Activated naive CD8-positive, alpha-beta T cell treated with anti-CD3 and anti-CD28 coated beads, Interleukin-2, amount 10 ng/mL, durations not matched to agents 7 days and 5 days (primary cell): ENCODE measurements at places on chromosomes 1 and 21. TPM values are rescaled to one million over a fixed set of nuclear protein-coding genes. Genes with fewer than 3 reads are reported as not detected.

DNA sequence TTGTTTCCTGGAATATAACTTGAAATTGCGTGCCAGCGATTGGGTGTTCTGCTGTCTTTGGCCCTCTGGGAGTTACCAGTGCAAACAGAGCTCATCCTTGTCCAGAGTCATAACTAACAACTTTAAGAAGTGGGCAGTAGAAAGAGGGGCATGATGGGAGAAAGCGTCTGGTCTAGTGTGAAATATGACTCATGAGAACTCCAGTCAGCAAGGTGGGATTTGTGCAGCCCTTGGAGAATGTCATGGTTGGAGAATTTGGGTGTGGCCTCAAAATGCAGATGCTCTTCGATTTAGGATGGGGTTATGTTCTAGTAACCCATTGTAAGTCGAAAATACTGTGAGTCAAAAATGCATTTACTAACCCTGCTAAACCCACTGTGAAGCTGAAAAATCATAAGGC, 12.9 kb downstream of the ATP1B1 start:
- H3K4me3 ChIP-seq: no peak overlapping the region
- DNase-seq: no peak
- peaks cover 29% of the 10 kb centered on the region for H3K36me3 ChIP-seq
- H3K27ac ChIP-seq: no peak overlapping the region
- H3K27me3 ChIP-seq: no peaks in the 10 kb centered on the region

DNA sequence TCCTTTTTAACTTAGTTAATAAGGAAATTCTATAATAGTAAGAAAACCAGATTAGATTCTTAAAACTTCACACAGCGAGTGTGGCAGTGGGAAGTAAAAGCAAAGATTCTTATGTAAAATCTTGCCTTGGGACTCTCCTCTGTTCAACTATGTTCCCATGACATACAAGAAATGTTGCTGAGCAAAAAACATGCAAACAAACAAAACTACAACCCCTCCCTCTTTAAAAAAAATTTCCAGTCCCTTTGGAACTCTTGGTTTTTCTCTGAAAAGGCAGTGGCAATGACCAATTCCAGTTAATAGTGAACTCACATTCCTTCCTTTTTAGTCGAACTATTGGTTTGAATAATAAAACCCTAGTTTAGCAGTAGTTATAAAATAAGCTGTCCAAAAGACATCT, 453.1 kb upstream of the ZRANB2 start:
- no peak for DNase-seq
- H3K27ac ChIP-seq: no peak overlapping the region
- no peaks in the 10 kb centered on the region for H3K4me1 ChIP-seq
- H3K27me3 ChIP-seq: no peaks in the 10 kb centered on the region
- no peak overlapping the region for H3K4me3 ChIP-seq
- no peaks in the 10 kb centered on the region for H3K36me3 ChIP-seq

DNA sequence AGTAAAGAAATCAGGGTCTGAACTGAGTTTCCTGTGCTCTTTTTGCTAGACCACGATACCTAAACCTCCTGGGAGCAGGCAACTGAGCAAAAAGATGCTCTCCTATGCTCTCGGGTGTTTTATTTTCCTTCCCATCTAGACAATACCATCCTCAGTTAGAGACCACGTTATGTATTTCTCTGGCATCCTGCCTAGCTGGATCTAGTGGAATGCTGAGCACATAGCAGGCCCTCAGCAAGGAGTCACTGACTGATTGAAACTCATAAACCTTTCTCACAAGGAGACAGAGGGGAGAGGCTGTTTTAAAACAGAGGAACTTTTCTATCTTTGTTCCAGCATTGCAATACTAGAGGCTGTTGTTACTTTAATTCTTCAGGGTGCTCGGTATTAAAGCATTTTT, 168.0 kb downstream of the CYYR1 start:
- DNase-seq: no peak
- H3K36me3 ChIP-seq: no peaks in the 10 kb centered on the region
- H3K4me3 ChIP-seq: no peak overlapping the region
- H3K4me1 ChIP-seq: peaks cover 9% of the 10 kb centered on the region
- no peaks in the 10 kb centered on the region for H3K27me3 ChIP-seq
- H3K27ac ChIP-seq: no peak overlapping the region

DNA sequence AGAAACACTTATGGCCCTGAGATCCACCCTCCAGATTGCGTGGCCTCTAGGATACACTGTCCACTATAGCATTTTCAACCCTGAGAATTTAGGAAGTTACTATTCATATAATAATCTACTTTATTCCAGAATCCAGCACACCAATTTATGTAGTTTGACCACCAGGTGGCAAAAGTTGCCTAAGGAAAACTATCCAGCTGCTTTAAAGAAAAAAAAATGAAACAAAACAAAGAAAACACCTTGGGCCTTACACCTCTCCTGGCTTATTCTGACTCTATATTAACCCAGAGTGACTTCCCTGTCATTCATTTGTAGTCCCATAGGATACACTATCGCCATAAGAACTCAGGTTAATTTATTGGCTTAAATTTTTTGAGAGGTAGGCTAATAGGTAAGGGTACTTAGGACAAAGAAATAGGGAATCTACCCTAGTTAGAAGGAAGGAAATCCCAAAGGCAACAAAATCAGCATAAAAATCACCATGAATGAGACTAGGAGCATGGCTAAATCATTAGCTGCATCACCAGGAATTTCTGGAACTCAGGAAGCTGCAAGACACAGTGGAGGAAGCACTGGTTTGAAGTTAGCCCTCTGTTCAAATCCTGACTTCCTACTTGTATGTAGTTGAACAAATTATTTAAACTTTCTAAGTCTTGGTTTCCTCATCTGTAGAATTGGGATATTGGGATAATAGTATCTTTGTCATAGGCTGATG, 107.5 kb downstream of the SPAG17 start:
- no peaks in the 10 kb centered on the region for H3K27me3 ChIP-seq
- DNase-seq: no peak
- peaks cover 3% of the 10 kb centered on the region for H3K4me1 ChIP-seq
- H3K4me3 ChIP-seq: no peak overlapping the region
- no peak overlapping the region for H3K27ac ChIP-seq

- H3K27me3 ChIP-seq: no peaks in the 10 kb centered on the region
- peaks cover 5% of the 10 kb centered on the region for H3K36me3 ChIP-seq
- DNase-seq: peak; percentile 43
- peak overlapping the region; percentile 80 for H3K27ac ChIP-seq
- peaks cover 37% of the 10 kb centered on the region for H3K4me1 ChIP-seq
- H3K4me3 ChIP-seq: peak overlapping the region; percentile 63
These were observed 101.1 kb upstream of the JUN start for GRCh38 chr1:58884706-58885661.

GRCh38 chr1:157540160-157540748, 12.1 kb downstream of the FCRL5 start:
- no peak overlapping the region for H3K4me3 ChIP-seq
- no peak overlapping the region for H3K27ac ChIP-seq
- no peaks in the 10 kb centered on the region for H3K4me1 ChIP-seq
- H3K27me3 ChIP-seq: peaks cover 10% of the 10 kb centered on the region

DNA sequence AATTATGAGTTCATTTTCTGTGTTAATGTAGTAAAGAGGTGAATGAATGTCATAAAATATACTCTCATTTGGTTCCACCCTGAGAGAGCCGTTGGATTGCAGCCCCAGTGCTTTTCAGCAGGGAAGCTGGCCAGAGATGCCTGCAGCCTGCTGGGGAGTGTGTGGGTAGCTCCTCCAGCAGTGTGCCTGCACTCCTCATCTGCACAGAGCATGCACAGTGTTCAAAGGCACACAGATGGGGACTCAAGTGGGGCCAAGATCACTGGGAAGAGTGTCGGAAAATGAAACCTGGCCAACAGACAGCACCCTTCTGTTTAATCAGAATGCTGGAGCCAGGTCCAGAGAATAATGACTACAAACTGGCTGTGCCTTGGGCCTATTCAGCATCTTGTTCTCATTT, 206.8 kb downstream of the ST6GALNAC3 start:
- H3K4me1 ChIP-seq: peaks cover 16% of the 10 kb centered on the region
- no peak for DNase-seq
- no peak overlapping the region for H3K4me3 ChIP-seq
- H3K27ac ChIP-seq: no peak overlapping the region
- H3K27me3 ChIP-seq: peaks cover 4% of the 10 kb centered on the region

- H3K4me3 ChIP-seq: no peak overlapping the region
- DNase-seq: no peak
- H3K27ac ChIP-seq: no peak overlapping the region
- no peaks in the 10 kb centered on the region for H3K36me3 ChIP-seq
These were observed 152.9 kb downstream of the FCRL5 start for GRCh38 chr1:157399343-157399983.

DNA sequence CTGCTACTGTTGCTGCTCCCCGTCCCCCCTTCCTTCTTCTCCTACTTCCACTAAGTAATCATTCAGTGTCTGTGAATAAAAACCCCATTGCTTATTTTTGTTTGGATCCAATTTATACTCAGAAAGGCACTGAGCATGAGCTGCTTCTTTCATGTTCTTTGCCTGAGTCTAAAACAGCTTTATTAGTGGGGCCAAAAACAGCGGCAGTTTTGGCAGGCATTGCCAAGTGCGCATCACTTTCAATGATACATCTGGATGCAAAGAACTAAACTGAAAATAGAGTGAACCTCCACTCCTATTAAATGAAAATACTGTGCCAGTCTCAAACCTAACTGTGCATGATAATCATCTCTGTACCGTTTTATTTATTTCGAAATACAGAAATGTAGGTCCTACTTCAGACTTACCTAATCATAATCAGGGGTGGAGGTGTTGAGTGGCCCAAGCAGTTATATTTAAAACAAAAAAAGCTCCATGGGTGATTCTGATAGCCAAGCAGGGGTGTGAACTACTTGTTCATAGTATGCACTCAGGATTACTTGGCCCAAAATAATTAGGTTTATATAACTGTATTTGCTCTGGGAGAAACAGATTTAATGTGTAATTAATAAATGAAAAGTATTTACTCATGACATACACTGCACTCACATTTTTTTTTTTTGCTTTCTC, 48.4 kb downstream of the NEK7 start:
- peaks cover 18% of the 10 kb centered on the region for H3K36me3 ChIP-seq
- H3K4me1 ChIP-seq: peaks cover 23% of the 10 kb centered on the region
- DNase-seq: no peak
- no peak overlapping the region for H3K4me3 ChIP-seq
- H3K27ac ChIP-seq: no peak overlapping the region

GRCh38 chr1:196723325-196724185, 51.1 kb upstream of the CFHR3 start:
- no peaks in the 10 kb centered on the region for H3K4me1 ChIP-seq
- H3K27ac ChIP-seq: no peak overlapping the region
- no peaks in the 10 kb centered on the region for H3K36me3 ChIP-seq
- no peaks in the 10 kb centered on the region for H3K27me3 ChIP-seq
- DNase-seq: peak; percentile 31

DNA sequence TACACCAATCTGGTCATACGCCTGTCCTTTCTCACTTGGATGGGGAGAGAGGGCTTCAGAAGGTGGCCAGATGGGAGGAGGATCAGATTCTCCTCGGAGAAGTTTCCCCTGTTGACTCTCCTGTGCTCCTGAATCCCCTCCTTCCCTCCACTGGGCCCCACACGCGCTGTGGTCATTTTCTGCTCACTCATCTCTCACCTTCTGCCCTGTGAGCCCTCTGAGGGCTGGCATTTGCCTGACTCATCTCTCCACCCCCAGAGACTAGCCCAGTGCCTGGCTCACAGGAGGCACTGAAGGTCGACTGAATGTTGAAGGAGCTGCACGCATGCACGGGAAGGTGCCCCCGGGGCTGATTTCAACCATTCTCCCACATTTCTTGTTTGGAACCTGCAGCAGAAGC, 14.2 kb downstream of the ABCA4 start:
- H3K36me3 ChIP-seq: no peaks in the 10 kb centered on the region
- H3K4me3 ChIP-seq: no peak overlapping the region
- peaks cover 15% of the 10 kb centered on the region for H3K4me1 ChIP-seq
- DNase-seq: no peak
- H3K27ac ChIP-seq: no peak overlapping the region

DNA sequence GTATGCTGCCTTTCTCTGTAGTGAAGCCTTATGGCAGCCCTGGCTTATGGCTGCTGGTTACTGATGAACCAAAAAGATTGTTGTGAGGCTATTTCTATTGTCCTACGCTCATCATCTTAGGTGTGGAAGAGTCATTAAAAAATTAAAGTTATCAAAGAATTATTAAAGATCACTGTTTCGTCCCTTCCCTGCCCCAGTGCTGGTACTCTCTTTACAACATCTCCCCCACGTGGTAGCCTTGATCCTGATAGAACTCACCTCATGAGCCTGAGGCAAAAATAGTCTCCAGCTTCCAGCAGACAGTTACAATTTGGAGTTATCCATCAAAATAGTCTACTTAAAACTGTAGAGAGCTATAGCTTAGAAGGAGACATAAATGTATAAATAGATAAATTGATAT, 201.5 kb downstream of the S1PR1 start:
- H3K4me1 ChIP-seq: peaks cover 1% of the 10 kb centered on the region
- peaks cover 28% of the 10 kb centered on the region for H3K27me3 ChIP-seq
- no peak overlapping the region for H3K27ac ChIP-seq

GRCh38 chr1:220224611-220225124, 47.6 kb downstream of the RAB3GAP2 start:
- DNase-seq: no peak
- no peak overlapping the region for H3K27ac ChIP-seq
- H3K27me3 ChIP-seq: no peaks in the 10 kb centered on the region
- H3K4me1 ChIP-seq: peaks cover 7% of the 10 kb centered on the region
- H3K4me3 ChIP-seq: no peak overlapping the region

DNA sequence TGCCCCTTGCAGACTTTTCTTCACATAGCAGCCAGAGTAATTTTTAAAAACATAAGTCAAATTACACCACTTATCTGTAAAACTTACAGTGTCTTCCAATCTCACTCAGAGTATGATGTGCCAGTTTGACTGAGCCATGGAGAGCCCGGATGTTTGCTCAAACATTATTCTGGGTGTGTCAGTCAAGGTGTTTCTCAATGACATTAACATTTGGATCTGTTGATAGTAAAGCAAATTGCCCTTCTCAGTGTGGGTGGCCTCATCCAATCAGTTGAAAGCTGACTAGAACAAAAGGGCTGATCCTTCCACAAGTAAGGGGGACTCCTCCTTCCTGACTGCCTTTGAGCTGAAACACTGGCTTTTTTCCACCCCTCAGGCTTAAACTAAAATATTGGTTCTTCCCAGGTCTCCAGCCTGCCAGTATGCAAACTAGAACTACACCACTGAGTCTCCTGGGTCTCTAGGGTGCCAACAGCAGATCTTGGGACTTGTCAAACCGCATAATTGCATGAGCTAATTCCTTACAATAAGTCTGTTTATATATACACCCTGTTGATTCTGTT, 157.9 kb upstream of the CTTNBP2NL start:
- H3K27ac ChIP-seq: no peak overlapping the region
- no peak for DNase-seq
- H3K4me1 ChIP-seq: no peaks in the 10 kb centered on the region
- peaks cover 4% of the 10 kb centered on the region for H3K27me3 ChIP-seq
- no peaks in the 10 kb centered on the region for H3K36me3 ChIP-seq

GRCh38 chr1:55143684-55144083, 71.5 kb downstream of the USP24 start:
- no peak overlapping the region for H3K4me3 ChIP-seq
- no peak for DNase-seq
- peaks cover 13% of the 10 kb centered on the region for H3K36me3 ChIP-seq
- H3K4me1 ChIP-seq: peaks cover 15% of the 10 kb centered on the region
- no peaks in the 10 kb centered on the region for H3K27me3 ChIP-seq

Gene IARS2
- total RNA-seq: 49.0 TPM

Gene AK5
- 7.8 TPM for total RNA-seq

Gene KRTAP12-2
- total RNA-seq: not detected
